ENCODE measurements at places on chromosomes 2 and 18.

GRCh38 chr2:136112317-136113208, 5.4 kb downstream of the CXCR4 start:
- DNase-seq = no peak

DNA sequence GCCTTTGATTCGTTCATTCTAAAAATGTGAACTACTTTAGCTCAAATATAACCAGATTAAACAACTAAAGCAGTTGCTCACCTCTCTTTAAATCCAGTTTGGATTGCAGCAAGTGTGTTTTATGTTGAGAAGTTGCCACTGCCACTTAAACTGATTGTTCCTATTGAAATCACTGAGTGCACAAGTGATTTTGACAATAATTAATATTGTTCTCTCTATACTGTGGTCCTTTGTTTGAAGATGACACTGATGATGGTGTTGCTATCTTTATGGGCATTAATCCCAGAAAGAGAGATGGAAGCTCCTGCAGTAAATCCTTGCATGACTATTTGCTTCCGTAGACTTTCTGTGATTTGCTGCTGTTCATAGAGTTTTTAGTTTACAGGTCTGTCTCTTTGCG, 251.4 kb upstream of the ZEB2 start:
- no peak for DNase-seq

GRCh38 chr18:46449033-46449432, 208.0 kb downstream of the LOXHD1 start:
- DNase-seq = no peak

DNA sequence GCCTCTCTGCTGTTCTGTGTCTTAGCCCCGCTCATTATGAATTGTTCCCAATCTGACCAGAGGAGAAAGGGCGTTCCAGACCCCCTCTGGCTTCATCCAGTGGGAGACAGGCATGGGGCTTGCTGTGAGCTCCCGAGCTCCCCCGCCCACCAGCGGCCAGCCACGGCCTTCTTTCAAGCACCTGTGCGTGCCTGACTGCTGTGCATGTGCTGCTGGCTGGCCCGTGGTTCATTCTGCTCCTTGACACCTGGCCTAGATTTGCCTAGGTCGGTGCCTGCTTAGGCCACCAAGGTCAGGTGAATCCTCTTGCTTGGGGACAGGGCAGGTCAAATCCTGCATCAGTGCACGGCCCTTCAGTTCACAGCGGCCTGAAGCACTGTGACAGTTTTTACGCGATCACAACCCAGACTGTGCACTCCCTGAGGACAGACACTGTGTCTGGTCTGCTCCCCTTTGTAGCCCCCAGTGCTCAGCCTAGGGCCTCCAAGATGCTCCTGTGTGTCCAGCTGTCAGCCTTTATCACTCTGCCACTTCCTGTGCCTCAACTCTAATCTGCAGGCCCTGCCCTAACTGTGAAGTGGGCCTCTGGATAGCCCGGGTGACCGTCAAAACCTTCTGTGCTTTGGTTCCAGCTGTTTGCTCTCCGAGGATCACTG, 3.6 kb upstream of the LPIN1 start:
- DNase-seq = no peak

DNA sequence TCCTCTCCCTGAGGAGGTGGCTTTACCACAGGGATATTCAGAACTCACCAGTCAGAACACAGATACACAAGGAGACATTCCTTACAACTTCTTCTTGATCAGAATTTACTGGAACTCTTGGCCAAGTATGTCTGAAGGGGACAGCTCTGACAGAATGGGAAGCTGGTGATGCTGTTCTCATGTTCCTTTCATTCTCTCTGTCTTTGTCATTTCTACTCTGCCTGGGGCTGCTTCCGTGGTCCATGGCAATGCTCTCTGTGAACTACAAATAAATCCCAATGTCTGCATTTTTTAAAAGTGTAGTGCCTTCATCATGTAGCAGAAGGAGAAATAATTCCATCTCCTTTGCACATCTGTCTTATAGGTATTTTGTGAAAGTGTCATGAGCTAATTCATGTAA, 730.3 kb downstream of the CNTNAP5 start:
- DNase-seq = no peak

GRCh38 chr2:1104364-1104763, 153.7 kb downstream of the SNTG2 start:
- DNase-seq = no peak

DNA sequence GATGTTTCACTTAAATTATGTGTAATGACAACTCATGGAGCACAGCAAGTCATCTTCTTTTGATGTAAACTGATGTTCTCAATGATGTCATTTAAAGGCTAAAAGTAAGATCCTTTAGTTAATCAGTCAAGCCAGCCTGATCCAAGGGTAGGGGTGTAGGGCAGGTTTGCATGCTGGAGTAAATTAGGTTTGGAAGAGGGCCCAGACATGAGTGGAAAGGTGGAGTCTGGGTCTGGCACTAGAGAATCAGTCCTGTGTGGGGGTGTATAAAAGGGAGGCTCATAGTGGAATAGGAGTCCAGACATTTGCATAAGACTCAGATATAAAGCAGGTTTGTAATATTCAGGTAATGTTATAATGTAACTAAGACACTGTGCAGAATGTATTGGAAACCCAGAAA, 88.8 kb upstream of the NYAP2 start:
- no peak for DNase-seq

GRCh38 chr2:100757621-100758394, 62.1 kb upstream of the NPAS2 start:
- no peak for DNase-seq

GRCh38 chr2:236180831-236181453, 12.8 kb upstream of the GBX2 start:
- no peak for DNase-seq

DNA sequence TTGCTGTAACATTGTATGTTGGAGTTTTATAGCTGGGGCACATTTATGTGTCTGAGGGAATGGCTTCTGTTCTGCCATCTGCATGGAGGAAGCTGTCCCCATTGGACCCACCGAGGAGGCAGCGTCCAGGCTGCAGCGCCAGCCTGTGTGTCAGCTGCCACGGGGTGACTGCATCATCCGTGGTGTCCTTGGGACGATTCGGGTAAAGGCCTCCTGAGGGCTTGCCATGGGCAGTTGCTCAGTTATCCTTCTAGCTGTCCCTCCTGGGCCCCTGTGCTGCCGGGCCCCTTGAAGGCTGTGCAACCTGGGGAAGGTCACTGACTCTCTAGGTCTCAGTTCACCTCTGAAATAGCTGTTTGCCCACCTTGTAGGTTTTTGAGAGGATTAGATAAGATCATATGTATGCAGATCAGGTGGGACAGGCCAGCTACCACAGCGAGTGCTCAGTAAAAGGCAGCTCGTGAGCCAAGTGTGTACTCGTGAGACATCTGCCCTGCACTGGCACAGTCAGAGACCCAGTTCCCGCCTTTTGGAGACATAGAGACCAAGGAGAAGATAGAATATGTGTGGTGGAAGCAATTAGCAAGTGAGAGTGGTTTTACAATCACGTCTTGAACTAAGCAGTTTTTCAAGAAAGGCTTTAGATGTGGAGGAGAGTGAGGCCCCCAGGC, 10.6 kb downstream of the LDLRAD4 start:
- DNase-seq = no peak

- DNase-seq = no peak
Observed at GRCh38 chr2:172169611-172170010, 66.9 kb upstream of the DLX2 start.

DNA sequence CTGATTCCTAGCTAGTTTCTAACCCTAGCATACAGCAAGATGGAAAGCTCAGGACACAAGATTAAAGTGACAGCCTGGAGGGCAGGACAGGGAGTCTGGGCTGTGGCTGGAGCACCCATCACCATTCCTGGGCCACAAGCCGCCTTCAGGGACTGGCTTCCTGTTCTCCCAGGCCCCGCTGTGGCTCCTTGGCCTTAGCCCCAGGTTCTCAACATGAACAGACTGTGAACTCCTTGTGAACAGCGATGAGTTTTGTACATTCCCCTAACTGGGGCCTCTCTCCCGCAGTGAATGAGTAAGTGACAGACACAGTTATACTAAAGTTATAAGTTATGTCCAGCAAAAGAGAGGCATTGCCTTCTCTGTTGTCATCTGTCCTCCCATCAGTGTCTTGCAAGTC, 35.9 kb upstream of the SLC14A1 start:
- DNase-seq = no peak

GRCh38 chr2:204289066-204289465, 256.2 kb upstream of the PARD3B start:
- no peak for DNase-seq

DNA sequence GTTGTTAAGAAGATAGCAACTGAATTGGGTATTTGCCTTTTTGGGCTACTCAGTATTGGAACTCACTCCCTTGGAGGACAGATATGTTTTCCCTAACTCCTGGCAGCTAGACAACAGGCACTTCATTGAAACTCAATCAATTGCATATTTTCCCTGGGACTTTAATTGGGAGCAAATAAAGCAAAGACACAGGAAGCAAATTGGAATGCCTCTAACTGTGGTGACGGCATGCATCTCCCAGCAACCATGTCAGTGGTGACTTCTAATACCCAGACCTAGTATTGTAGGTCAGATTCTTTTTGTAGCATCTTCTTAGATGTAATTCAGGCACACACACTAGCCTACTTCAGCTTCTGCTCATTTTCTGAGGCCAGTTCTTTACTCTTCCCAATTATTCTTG, 164.2 kb upstream of the SETBP1 start:
- DNase-seq = no peak

- DNase-seq = no peak
Observed at GRCh38 chr2:56889738-56890137, 705.9 kb downstream of the CCDC85A start.

DNA sequence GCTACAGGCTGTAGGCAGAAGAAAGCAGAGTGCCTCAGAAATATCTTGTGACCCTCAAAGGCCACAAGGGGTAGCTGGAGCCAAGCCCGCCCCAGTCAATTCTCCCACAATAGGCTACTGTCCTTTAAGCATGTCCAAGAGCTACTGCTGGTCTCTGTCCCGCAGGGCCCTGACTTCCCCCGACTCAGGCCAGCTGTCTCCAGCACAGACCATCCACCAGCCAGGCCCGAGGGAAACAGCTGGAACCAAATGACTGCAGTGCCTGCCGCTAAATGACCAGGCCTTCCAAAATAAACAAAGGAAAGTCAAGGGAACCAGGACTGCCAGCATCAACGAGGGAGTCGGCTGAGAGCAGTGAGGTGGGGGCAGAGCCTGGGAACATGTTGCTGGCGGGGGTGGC, 36.7 kb downstream of the MCFD2 start:
- no peak for DNase-seq

- no peak for DNase-seq
Observed at GRCh38 chr2:162908567-162908966, 70.0 kb upstream of the KCNH7 start.

DNA sequence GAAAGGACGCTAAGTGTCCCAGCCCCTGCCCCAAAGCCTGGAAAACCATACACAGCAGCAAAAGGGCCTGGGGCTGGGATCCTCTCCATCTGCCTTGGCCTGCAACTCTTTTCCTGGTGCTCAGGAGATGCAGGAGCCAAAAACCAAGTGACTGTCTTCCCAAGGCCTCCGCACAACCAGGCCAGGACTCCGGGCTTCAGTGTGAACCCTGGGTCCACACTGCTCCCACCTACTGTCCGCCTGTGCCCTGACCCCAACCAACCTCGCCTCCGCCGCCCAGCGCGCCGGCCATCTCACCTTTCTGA, 1.1 kb downstream of the FEV start:
- DNase-seq = no peak

GRCh38 chr2:230665263-230665691, 47.4 kb upstream of the CAB39 start:
- DNase-seq = no peak

GRCh38 chr2:30127016-30127893, 19.6 kb upstream of the YPEL5 start:
- no peak for DNase-seq

DNA sequence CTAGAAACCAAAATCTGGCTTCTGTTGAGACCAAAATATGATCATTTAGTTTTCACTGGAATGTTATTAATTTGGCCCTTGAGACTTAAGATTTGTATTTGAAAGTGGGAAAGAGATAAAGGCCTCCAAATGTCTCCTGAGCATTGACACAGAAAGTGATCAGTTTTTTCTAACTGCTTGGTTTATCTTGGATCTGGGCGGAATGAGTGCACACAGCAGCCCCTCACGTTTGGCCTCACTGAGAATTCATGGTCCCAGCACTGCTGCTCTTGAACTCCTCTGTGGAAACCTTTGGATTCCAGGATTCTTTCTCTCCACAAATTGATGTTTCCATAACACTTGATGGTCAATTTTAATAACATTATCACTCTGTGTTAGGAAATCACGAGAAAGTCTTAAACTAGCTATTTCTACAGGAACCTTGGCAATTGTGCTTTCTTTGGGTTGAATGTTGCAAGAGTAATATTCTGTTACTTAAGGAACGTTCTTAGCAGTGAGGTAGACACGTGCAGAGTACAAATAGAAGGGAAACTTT, 180.3 kb upstream of the BCL2L11 start:
- DNase-seq = no peak

DNA sequence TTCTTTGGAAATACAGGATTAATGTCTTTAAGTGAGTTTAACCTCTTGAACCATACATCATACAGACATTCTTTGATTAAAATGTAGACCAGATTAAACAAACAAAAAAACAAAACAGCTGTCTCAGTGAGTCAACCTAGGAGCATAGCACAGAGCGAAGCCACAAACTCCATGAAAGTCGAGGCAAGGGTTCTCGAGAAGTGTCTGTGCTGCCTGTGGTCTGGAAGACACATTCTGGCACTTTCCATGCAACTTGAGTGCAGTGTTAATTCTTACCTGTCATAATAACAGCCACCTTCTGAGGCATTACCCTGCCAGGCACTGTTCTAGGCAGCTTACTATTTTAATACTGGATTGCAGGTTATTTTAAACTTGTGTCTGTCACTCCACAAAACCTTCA, 435.5 kb upstream of the MMADHC start:
- DNase-seq = no peak

GRCh38 chr18:24126155-24126961, 12.5 kb upstream of the CABYR start:
- DNase-seq = no peak

DNA sequence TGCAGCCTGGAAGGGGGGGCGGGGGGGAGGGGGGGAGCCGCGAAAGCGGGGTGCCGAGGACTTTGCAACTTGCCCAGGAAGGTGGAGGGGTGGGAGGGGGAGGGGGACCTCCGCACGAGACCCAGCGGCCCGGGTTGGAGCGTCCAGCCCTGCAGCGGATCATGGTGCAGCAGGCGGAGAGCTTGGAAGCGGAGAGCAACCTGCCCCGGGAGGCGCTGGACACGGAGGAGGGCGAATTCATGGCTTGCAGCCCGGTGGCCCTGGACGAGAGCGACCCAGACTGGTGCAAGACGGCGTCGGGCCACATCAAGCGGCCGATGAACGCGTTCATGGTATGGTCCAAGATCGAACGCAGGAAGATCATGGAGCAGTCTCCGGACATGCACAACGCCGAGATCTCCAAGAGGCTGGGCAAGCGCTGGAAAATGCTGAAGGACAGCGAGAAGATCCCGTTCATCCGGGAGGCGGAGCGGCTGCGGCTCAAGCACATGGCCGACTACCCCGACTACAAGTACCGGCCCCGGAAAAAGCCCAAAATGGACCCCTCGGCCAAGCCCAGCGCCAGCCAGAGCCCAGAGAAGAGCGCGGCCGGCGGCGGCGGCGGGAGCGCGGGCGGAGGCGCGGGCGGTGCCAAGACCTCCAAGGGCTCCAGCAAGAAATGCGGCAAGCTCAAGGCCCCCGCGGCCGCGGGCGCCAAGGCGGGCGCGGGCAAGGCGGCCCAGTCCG, 540 bp downstream of the SOX11 start:
- DNase-seq = no peak
